ENCODE measurements at places on chromosomes 6 and 20.

DNA sequence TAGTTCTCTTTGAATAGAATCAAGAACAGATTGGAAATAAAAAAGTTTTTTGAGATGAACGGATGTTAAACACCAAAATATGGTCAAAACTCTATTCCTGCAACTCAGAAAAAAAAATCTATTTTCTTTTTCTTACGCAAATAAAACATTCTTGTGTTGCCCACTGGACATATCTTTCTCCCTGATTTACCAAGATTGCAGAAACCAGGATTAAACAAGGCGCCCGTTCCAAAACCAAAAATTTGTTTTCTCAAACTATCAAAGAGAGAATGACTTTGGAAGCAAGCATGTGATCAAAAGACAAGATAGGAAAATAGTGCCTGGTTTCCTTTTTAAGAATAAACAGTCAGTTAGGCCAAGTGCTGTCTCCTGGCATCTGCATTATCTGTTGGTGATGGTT lies 273.1 kb downstream of the CLIC5 start:
- DNase-seq, result no peak

GRCh38 chr6:157227202-157228166 lies 95.8 kb downstream of the TMEM242 start:
- no peak for DNase-seq

DNA sequence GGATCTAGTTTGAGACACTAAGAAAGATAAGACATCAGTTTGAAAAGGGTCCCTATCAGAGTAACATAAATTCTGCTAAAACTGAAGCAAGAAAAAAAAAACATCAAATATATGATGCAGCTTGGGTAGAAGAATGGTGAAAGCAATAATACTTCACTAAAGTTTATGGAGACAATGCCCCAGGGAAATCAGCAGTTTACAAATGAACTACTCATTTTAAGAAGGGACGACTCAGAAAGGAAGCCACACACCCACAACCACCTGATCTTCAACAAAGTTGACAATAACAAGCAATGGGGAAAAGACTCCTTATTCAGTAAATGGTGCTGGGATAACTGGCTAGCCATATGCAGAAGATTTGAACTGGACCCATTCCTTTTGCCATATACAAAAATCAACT lies 143.5 kb downstream of the TPBG start:
- no peak for DNase-seq

DNA sequence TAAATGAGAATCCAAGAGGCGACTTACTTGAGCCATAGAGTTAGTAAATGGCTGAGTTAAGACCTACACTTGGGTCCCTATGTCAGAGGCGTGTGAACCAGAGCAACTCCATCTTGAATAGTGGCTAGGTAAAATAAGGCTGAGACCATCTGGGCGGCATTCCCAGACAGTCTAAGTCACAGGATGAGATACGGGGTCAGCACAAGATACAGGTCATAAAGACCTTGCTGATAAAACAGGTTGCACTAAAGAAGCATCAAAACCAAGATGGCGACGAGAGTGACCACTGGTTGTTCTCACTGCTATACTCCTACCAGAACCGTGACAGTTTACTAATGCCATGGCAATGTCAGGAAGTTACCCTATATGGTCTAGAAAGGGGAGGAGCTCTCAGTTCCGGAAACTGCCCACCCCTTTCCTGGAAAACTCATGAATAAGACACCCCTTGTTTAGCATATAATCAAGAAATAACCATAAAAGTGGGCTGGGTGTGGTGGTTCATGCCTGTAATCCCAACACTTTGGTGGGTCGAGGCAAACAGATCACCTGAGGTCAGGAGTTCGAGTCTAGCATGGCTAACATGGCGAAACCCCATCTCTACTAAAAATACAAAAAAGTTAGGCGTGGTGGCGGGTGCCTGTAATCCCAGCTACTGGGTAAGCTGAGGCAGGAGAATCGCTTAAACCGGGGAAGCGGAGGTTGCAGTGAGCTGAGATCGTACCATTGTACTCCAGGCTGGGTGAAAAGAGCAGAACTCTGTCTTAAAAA lies 43.9 kb upstream of the EEF1A1 start:
- DNase-seq, result no peak

GRCh38 chr6:129844118-129844891 lies 16.8 kb downstream of the TMEM244 start:
- DNase-seq, result no peak

GRCh38 chr20:46259260-46259859 lies 48.9 kb downstream of the CDH22 start:
- DNase-seq, result no peak

GRCh38 chr6:136607932-136608772 lies 57.9 kb upstream of the MAP7 start:
- DNase-seq, result peak; percentile 57

DNA sequence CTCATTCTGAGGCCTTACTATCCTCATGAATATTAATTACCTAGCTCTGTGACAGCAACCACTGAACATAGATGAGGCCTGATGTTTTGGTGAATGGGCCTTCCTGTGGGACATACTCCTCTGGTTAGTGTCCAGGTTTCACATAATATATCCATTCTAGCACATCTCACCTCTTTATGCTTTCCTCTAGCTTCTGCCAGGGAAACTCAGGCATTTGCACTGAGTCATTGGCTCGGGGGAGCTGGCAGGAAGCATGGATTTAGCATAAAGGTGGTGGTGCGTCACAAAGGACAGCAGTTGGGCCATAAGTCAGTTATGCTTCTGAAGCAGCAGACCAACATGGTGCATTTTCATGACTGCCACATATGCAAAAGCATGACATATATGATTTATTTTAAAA lies 37.5 kb upstream of the TMEM170B start:
- no peak for DNase-seq

DNA sequence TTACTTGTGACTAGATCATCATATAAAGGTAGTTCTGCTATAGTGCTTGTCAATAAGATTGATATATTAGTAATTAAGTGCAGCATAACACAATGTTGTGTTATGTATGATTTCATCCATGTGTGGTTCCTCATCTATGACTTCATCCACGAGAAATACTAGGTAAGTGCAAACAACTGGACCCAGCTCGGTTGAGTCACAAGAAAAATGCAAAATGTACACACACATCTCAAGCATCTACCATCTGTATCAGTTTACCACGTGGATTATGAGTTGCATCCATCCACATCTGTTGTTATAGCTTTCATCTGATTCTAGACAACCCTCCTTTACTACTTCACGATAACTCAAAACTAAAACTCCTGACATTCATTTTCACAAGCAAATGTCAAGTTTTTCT lies 517.0 kb upstream of the CITED2 start:
- DNase-seq, result no peak

DNA sequence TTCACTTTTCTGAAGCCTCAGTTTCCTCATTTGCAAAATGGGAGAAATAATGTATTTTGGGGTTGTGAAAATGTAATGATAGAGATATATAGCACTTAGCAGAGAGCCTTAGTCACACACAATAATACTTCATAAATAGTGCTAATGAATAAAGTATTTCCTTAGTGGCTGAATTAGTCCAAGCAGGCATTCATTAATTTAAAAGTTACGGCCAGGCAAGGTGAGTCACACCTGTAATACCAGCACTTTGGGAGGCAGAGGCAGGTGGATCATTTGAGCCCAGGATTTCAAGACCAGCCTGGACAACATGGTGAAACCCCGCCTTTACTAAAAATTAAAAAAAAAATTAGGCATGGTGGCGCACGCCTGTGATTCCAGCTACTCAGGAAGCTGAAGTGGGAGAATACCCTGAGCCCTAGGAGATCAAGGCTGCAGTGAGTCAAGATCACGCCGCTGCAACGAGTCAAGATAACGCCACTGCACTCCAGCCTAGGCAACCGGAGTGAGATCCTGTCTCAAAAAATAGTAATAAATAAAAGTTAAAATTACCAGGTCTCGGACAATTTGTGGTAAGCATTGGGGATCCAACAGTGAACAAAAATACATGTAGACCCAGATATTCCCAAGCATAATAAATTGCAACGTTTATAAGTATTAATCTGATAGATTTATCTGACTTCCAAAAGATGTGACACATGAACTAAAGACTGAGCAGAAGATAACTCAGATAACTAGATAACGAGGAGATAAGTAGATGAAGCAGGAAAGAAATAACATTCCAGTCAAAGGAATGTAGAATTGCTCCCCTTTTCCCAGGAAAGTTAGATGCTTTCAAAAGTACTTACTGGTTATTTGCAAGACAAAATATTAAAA lies 2.1 kb upstream of the IBTK start:
- DNase-seq, result no peak

DNA sequence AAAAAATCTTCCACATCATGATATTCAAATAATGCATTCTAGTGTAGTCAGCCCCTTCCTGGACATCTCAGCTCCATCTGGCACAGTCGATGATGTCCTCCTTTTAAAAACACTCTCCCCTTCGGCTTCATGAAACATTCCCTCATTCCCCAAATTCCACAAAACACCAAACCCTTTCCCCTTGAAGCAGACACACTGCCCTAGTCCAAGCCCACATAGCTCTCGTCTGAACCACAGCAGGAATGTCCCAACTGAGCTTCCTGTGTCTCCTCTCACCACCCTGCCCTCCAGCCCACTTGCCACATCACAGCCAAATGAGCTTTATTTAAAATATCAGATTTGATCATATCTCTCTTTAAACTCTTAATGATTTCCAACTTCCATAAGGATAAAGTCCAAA lies 106.4 kb upstream of the CARMIL1 start:
- no peak for DNase-seq

DNA sequence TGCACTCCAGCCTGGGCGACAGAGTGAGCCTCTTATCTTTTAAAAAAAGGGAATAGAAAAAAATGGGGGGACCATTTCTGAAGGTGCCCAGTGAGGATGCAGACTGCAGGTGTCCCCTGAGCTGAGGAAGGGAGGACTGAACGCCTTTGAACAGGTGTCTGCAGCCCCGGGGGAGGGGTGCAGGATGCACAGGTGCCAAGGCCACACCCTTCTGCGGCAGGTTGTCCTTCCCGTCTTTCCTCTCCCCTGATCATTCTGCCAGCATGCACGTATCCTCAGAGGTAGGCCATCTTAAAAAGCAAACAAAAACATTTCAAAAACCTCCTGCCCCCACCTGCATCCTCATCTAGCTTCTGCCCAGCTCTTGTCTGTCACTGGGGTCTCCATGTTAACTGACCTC lies 101.3 kb downstream of the MTHFD1L start:
- DNase-seq, result no peak

DNA sequence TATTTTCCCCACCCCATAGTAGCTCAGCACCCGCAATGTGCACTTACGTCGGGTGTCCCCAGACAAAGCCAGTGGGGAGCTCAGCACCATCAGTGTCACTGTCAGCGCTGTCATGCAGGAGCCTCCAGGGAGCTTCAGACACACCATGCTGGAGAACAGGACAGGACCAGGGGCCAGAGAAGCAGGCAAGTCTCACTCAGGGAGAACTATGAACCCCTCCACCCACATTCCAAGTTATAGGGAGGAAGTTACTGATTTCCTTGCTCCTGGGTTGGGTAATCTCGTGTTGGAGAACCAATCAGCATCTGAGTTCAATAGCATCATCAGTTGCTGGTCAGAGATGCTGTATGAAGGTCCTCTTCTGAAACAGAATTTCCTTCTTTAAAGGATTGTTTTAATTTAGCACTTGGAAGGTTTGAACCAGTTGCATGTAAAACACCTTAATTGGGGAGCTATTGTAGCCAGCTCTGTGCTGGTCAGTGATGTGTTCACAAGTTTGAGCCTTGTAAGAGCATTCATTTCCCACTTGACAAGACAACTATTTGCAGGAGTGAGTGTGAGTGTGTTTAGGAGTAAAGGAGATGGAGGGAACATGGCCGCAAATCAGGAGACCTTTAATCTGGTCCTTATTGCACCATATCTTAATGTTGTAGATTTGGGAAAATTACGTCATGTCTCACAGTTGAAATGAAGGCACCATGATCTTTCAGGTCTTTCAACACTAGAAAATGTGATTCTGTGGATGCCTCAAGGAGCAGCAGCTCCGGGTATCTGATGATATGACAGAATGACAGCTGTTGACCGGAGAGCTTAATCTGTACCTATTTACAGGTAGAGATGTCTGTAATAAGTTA lies at the start of gene HLA-DRB1:
TSS of gene HLA-DRB1 (minus strand) at position 253 of the 854 bp plus-strand sequence. CDS start at position 147, 106 bp downstream.
- no peak for DNase-seq

GRCh38 chr6:87699576-87699975 lies 2.5 kb downstream of the AKIRIN2 start:
- DNase-seq, result no peak

- DNase-seq, result no peak
Measured at GRCh38 chr6:116783852-116784251, 18.3 kb upstream of the FAM162B start.

DNA sequence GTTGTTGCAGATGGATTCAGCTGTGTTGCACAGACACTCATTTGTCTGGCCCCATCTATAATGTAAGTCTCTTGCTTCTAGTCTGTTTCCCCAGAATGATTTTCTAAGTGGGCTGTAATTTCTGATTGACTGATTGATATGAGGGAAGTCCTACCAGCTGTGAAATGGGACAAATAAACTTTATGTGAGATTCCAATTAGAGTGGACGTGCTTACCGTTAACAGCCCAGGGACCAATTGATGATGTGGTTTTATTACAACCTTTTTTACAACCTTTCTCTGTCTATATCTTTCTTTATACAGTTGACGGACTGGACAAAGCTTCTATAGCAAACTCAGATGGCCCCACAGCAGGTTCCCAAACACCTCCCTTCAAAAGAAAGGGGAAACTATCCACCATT lies 33.9 kb downstream of the PHACTR2 start:
- no peak for DNase-seq

Measured in activated T-helper 1 cell treated with anti-CD3 and anti-CD28 coated beads, Interleukin-2, amount 50 U/mL, for 16 hours (primary cell).